ENCODE measurements at places on chromosomes 6 and 20. TPM values are rescaled to one million over a fixed set of nuclear protein-coding genes. Genes with fewer than 3 reads are reported as not detected.

DNA sequence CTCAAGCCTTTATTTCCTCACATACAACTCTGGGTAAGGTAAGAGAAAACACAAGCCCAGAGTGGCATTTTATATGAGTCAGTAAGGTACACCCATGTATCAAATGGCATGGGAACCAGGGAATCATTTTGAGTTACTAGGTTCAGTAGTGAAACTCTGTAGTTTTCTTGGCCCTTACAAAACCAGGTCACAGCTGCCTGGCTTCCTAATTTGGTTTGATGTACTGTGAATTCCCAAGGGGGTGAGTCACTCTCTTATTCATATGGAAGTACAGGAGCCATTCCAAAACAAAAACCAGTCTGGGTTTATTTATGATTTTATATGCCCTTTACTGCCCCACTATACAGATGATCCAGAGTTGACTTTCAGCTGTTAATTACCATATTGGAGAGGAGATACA, 70.7 kb downstream of the PDE7B start:
- DNase-seq = no peak

GRCh38 chr20:32160341-32160740, 47.2 kb downstream of the PLAGL2 start:
- DNase-seq = no peak

- DNase-seq = no peak
Measured at GRCh38 chr6:113909224-113909856, 52.2 kb downstream of the MARCKS start.

DNA sequence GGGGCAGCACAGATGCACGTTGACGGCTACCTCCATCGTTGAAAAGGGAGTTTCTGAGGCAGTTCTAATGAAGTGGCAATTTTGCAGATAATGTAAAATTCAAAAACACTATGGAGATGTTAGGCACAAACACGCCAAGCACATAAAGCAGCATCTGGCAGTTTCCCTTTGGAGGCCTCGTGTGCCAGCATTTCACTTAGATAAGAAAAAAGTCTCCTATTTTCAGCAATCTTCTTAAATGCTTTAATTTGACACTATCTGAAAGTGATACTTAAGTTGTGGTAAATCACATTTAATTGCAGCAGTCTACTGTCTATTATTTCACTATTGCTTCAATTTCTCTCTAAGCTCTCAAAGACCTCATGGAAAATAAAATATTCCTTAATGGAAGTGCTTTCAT, 125.3 kb upstream of the PROKR2 start:
- no peak for DNase-seq

DNA sequence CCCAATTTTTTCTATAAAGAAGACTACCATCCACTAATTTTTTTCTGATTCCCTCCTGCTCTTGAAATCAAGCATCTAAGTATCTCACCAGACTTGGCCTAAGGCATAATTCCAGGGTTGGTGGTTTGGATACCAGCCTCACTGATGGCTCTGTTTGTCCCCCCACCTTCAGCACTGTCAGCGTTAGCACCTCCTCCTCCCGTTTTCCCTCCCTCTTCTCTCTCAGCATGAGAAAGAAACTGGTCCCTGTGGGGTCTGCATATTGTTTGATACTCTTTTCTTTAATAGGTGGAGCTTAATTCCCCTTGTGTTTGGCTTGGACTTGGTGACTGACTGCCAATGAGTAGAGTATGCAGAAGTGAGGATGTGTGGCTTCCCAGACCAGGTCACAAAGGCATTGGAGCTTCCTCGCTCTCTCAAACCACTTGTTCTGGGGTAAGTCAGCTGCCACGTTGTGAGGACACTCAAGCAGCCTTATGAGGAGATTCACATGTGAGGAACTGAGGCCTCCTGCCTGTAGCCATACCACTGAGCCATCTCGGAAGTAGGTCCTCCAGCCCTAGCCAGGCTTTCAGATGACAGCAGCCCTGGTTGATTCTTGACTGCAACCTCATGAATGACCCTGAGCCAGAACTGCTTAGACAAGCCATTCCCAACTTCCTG, 65.2 kb downstream of the RIOK1 start:
- DNase-seq = no peak

GRCh38 chr6:1215023-1215422, 96.9 kb upstream of the FOXQ1 start:
- DNase-seq = no peak

- no peak for DNase-seq
Measured at GRCh38 chr6:144349690-144350527, 64.8 kb downstream of the UTRN start.

GRCh38 chr6:21864206-21864605, 270.7 kb downstream of the SOX4 start:
- DNase-seq = no peak

GRCh38 chr20:52612046-52612632, 360.0 kb upstream of the TSHZ2 start:
- no peak for DNase-seq

TRPC4AP gene
- 63.3 TPM for total RNA-seq

SIRPB1 gene
- total RNA-seq = 3.1 TPM
